Naive thymus-derived CD8-positive, alpha-beta T cell (primary cell): ENCODE measurements at places on chromosomes 4 and X.

GRCh38 chrX:17876135-17876534, 15.0 kb upstream of the RAI2 start:
- no peak overlapping the region for H3K27ac ChIP-seq
- no peaks in the 10 kb centered on the region for H3K4me1 ChIP-seq
- H3K4me3 ChIP-seq = no peak overlapping the region
- peaks cover 11% of the 10 kb centered on the region for H3K27me3 ChIP-seq

DNA sequence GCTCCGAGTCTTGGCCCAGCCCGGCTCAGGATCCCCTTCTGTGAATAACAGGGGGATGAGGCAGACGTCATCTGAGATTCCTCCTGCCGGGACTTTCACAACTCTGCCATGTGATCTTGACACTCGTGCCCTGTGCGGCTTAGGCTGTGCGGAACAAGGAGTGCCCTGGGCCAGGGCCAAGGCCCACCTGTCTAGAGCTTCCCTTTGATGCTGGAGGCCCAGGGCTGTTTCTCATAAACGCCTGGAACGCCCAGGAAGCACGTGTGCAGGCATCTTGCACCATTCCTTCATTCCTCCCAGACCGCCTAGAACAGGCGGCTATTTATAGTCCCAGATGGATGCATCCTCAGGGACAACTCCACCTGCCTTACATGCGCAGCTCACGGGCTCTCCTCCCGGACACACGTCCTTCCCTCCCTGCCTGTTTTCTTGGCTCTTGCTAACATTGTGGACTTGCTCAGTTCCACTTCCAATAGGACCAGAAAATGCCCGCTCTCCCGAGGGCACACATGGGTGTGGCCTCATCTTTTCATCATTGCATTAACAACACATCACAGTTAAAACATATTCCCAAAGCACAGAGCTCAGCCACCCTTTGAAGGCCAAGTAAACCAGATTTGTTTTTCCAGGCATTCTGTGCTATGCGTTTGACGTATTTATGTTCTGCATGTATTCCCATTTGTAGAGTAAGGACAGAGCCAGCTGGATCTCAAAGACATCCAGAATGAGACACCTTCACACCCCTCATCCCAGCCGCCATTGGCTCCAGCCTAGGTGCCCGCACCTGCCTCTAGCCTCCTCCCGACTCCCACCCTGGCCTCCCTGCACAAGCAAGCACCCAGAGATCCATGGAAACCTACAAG, 57.2 kb downstream of the ABLIM2 start:
- H3K27me3 ChIP-seq = no peaks in the 10 kb centered on the region
- no peaks in the 10 kb centered on the region for H3K36me3 ChIP-seq
- H3K4me1 ChIP-seq = no peaks in the 10 kb centered on the region

GRCh38 chrX:103540145-103540544, 20.9 kb upstream of the RAB40A start:
- H3K36me3 ChIP-seq = no peaks in the 10 kb centered on the region
- no peaks in the 10 kb centered on the region for H3K27me3 ChIP-seq
- H3K4me1 ChIP-seq = no peaks in the 10 kb centered on the region
- H3K4me3 ChIP-seq = no peak overlapping the region

- H3K4me1 ChIP-seq = peaks cover 12% of the 10 kb centered on the region
- H3K36me3 ChIP-seq = no peaks in the 10 kb centered on the region
- DNase-seq = no peak
- no peak overlapping the region for H3K4me3 ChIP-seq
- H3K27ac ChIP-seq = no peak overlapping the region
These were observed 27.6 kb downstream of the ARSD start for GRCh38 chrX:2901367-2902036.

DNA sequence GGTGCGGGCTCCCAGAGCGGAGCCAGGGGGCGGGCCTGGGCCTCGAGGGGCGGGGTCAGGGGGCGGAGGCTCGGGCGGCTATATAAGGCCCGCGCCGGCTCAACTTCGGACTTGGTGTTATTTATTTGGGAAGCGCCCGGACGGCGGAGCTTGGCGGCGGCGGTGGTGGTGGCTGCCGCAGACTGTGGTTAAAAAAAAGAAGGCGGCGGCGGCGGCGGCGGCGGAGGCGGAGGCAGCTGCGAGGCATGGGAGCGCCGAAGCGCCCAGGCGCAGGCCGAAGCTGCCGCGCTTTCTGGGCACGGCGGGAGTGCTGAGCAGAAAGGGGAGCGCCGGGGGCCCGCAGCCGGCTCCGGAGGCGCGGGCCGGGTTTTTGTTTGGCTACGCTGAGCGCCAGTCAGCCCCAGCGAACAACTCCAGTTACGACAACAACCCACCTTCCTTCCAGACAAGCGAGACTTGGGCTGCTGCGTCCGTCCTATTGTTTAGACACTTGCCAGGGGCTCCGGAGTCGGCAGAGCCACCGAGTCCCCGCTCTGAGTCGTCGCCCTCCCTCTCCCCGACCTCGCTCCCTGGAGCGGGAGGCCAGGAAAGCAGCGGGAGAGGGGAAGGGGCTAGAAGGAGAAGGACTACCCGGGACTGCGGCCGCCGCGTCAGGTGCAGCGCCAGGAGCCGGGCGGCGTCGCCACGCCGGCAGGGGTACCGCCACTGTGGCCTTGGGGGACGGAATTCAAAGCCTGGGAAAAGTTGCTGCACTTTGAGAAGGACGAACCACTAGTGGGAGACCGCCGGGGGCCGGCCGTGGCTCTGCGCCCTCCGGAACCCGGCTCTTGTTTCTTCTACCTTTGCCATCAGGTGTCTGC, at the start of gene SLIT2:
Gene SLIT2, plus strand, starts transcription at position 110 of the 860 bp plus-strand sequence. CDS start 1,911 bp downstream, outside the sequence.
- no peak for DNase-seq
- H3K27me3 ChIP-seq = peaks cover 60% of the 10 kb centered on the region

- no peak overlapping the region for H3K27ac ChIP-seq
- H3K27me3 ChIP-seq = peaks cover 23% of the 10 kb centered on the region
- peaks cover 2% of the 10 kb centered on the region for H3K36me3 ChIP-seq
- H3K4me3 ChIP-seq = no peak overlapping the region
- DNase-seq = no peak
- H3K4me1 ChIP-seq = peaks cover 8% of the 10 kb centered on the region
These were observed 14.9 kb upstream of the ERCC6L start for GRCh38 chrX:72253686-72254085.

DNA sequence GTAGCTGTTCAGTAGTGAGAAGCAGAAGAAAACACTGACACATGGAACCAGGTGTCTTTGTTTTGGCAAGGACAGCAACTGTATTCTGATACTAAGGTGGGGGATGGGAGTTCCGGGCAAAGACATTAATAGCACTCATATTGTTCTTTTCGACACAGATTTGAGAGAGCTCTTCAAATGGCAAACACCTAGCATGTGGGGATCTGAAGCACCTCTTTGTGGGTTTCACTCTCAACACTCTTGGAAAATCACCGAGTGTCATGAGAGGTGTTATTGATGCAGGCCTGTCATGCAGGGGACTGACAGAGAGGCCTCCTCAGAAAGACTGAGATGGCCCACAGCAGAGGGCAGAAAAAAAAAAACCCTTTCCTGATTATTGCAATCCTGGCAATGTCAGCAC, 228.4 kb upstream of the VCX start:
- H3K27me3 ChIP-seq = no peaks in the 10 kb centered on the region
- no peak overlapping the region for H3K27ac ChIP-seq
- H3K4me3 ChIP-seq = no peak overlapping the region

GRCh38 chrX:93580634-93581033, 92.7 kb downstream of the NAP1L3 start:
- no peaks in the 10 kb centered on the region for H3K36me3 ChIP-seq
- no peak overlapping the region for H3K4me3 ChIP-seq
- H3K4me1 ChIP-seq = no peaks in the 10 kb centered on the region
- H3K27me3 ChIP-seq = no peaks in the 10 kb centered on the region
- H3K27ac ChIP-seq = no peak overlapping the region
- no peak for DNase-seq

- H3K27ac ChIP-seq = no peak overlapping the region
- no peak for DNase-seq
- no peaks in the 10 kb centered on the region for H3K27me3 ChIP-seq
- no peaks in the 10 kb centered on the region for H3K4me1 ChIP-seq
- no peak overlapping the region for H3K4me3 ChIP-seq
- no peaks in the 10 kb centered on the region for H3K36me3 ChIP-seq
These were observed 700.5 kb upstream of the AGA start for GRCh38 chr4:178142724-178143123.

- H3K4me1 ChIP-seq = peaks cover 63% of the 10 kb centered on the region
- H3K4me3 ChIP-seq = peak overlapping the region; percentile 95
- H3K27me3 ChIP-seq = no peaks in the 10 kb centered on the region
- H3K27ac ChIP-seq = peak overlapping the region; percentile 90
These were observed 1.8 kb downstream of the ARHGEF6 start for GRCh38 chrX:136778916-136779315.

- H3K27ac ChIP-seq = no peak overlapping the region
- H3K27me3 ChIP-seq = peaks cover 6% of the 10 kb centered on the region
- no peak for DNase-seq
These were observed 116.6 kb downstream of the CPZ start for GRCh38 chr4:8709050-8709728.

DNA sequence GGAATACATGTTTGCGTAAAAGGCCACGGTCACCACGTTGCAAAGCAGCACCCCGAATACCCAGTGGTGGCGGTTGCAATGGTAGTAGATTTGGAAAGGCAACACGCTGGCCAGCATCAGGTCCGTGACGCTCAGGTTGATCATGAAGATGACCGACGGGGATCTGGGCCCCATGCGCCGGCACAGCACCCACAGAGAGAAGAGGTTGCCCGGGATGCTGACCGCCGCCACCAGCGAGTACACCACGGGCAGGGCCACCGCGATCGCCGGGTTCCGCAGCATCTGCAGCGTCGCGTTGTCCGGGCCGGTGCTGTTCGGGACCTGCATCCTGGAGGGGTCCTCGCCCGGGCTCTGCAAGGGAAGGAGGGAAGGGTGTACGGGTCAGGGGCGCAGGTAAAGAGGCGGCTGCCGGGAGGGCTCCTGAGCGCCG, 13.5 kb upstream of the ASMTL start:
- peaks cover 86% of the 10 kb centered on the region for H3K4me1 ChIP-seq
- no peak for DNase-seq
- H3K27ac ChIP-seq = peak overlapping the region; percentile 97
- H3K27me3 ChIP-seq = no peaks in the 10 kb centered on the region

GRCh38 chr4:82851885-82852750, 38.8 kb downstream of the SEC31A start:
- no peak overlapping the region for H3K4me3 ChIP-seq
- no peak overlapping the region for H3K27ac ChIP-seq
- H3K4me1 ChIP-seq = no peaks in the 10 kb centered on the region
- peaks cover 32% of the 10 kb centered on the region for H3K36me3 ChIP-seq
- no peak for DNase-seq

- no peak overlapping the region for H3K4me3 ChIP-seq
- peaks cover 3% of the 10 kb centered on the region for H3K36me3 ChIP-seq
- no peaks in the 10 kb centered on the region for H3K27me3 ChIP-seq
- H3K27ac ChIP-seq = no peak overlapping the region
- DNase-seq = no peak
- H3K4me1 ChIP-seq = peaks cover 10% of the 10 kb centered on the region
These were observed 4.3 kb downstream of the KLHL5 start for GRCh38 chr4:39066371-39066770.

DNA sequence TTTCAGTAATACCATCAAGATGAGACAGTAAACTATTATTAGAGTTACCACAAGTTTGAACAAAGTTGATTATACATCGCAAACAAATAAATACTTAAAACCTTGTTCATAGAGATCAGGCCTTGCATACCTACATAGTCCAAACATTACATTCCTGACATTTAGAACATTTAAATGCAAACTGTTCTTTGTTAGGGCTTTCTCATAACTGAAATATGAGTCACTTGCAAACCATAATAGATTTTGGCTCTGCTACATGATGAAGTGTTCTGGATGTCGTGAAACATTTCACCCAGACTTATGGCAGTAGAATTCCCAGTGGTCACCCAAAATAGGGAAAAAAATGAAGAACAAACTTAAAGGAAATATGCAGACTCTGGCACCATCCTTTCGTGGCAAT, 75.0 kb downstream of the FAT4 start:
- H3K4me3 ChIP-seq = no peak overlapping the region
- no peaks in the 10 kb centered on the region for H3K36me3 ChIP-seq
- no peaks in the 10 kb centered on the region for H3K27me3 ChIP-seq

GRCh38 chr4:7395645-7396044, 39.1 kb downstream of the PSAPL1 start:
- H3K4me3 ChIP-seq = no peak overlapping the region
- no peak for DNase-seq
- no peaks in the 10 kb centered on the region for H3K4me1 ChIP-seq

DNA sequence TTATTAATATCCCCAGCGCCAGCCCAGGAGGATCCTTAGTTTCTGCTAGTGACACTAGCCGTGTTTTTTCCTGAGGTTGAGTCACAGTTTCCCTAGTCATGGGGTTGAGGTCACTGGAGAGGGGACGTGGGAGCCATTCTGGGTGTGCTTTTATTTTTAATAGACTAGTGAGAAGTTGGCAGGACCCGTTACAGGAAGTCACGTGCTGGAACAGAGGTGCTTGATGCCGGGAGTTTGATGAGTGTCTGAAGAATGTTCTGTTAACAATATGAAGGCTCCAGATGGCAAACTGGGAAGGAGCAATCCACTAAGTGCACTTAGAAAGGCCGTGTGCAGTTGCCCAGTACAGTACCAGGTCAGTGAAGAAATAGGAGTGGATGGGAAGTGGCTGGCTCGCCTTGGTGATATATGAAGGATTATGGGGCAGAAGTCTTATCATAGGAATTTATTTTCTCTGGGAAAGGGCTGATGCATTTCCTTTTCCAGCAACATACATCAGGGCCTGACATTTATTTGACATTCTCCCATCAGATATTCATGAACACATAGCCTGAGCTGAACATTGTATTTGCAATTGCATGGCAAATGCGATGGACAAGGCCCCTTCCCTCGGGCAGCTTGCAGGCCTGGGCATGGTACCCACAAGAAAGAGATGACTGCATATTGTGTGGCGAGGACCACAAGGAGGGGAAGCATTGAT, 291.8 kb downstream of the FBXW7 start:
- no peaks in the 10 kb centered on the region for H3K27me3 ChIP-seq
- no peak for DNase-seq
- H3K4me1 ChIP-seq = peaks cover 43% of the 10 kb centered on the region
- no peaks in the 10 kb centered on the region for H3K36me3 ChIP-seq
- H3K27ac ChIP-seq = peak overlapping the region; percentile 23
- H3K4me3 ChIP-seq = peak overlapping the region; percentile 19

DNA sequence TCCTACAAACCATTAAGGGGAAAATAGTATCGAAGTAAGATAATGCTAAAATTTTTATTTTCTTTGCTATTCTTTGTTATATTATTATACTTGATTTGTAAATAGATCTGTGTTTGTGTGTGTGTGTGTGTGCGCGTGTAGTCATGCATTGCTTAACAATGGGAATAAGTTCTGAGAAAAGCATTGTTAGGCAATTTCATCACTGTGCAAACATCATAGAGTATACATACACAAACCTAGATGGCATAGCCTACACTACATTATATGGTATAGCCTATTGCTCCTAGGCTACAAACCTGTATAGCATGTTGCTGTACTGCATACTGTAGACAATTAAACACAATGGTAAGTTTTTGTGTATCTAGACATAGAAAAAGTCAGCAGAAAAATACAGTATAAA, 17.1 kb downstream of the MTTP start:
- DNase-seq = no peak
- H3K4me1 ChIP-seq = no peaks in the 10 kb centered on the region
- no peaks in the 10 kb centered on the region for H3K36me3 ChIP-seq
- H3K4me3 ChIP-seq = no peak overlapping the region
- H3K27me3 ChIP-seq = no peaks in the 10 kb centered on the region
